ENCODE measurements at places on chromosomes 2 and 18.

- no peak for DNase-seq
Measured at GRCh38 chr2:75606761-75607399, 39.7 kb upstream of the MRPL19 start.

DNA sequence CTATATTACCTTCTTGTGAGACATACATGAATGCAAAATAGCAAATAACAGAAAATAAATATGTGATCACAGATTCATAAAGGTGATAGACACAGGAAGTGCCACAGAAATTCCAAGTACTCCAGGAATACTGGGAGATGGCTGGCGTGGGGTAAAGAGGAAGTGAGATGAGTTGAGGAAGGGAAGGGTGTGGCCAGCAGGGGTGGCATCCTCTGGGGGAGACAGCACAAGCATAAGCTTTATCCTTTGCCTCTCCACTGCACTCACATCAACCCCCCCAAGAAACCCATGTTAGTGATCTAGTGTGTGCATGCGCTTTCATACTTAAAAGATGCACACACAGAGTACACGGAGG is 94.8 kb upstream of the B3GNT7 start:
- no peak for DNase-seq

DNA sequence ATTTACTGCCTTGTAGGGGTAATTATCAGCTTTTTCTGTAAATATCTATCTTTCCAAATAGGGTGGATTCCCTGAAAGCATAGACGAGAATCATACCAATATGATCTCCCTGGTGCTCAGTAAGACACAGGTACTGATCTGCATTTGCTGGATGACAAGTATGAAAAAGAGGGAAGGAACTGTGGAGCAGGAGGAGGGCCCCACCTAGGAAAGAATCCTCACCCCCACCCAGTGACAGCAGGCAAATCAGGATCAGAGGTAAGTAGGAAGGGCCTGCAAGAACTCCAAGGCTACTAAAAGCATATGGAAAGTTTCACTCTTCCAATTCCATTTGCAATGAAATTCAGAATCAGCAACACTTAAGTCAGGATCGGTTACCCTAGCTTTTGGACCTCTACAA is 42.3 kb downstream of the METTL8 start:
- DNase-seq, result no peak

DNA sequence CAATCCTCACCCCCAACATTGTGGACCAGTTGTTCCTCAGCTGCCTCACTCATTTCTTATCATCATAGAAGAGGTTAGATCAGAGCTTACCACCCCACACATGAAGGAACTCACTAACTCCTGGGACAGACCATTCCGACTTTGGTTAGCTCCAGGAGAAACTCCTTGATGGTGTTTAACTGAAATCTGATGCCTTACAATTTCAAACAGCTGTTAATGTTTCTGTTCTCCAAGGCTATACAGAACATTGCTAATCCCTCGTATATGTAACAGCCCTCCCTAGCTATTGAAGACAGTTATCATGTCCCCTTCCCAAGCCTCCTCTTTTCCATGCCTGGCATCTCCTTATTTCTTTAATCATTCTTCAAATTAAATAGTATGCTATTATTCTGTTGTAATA is 14.8 kb downstream of the ERBB4 start:
- no peak for DNase-seq

DNA sequence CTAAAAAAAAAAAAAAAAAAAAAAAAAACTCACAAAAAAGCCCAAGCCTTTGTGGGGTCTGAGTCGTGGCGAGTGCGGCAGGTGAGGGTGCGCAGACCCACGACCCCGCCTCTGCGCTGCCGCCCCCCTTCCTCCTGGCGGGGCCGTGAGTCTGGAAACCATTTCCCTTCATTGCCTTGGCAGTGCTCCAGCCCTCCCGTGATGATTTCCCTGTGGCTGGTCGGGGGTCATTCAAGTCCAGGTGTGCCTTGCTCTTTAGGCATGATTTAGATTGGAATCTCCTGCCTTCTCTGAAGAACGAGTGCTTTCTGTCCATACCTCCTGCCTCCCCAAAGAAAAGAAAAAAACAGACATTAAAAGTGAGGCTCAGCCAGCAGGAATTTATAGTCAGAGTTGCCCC is 161.8 kb downstream of the FAM210A start:
- DNase-seq, result no peak

DNA sequence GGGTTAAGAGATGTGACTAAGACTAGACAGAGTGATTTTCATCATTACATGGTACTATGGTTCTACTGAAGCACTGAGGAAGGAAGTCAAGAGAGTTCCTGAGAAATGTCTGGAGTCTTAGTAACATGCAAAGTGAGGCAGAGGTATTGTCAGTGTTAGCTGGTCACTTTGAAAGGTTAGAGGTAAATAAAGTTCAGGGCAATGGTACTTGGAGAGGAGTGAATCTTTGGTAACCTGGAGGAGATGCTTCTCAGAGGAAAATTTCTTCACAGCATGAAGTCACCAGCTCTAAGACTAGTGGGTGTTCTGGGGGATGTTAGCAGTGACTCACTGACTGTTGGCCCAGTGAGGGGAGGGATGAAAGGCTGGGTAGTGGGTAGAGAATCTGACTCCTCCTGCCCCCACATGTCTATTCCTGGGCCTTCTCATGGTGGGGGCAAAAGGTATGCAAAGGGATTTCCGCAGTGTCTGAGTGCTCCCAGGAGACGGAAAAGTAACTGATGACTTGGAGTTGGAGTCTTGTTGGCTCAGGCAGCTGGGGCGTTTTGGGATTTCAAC is 23.3 kb upstream of the IL1RN start:
- no peak for DNase-seq

GRCh38 chr2:215697003-215697402 is 261.1 kb upstream of the FN1 start:
- no peak for DNase-seq

- DNase-seq, result no peak
Measured at GRCh38 chr2:119136872-119137271, 21.7 kb downstream of the C1QL2 start.

DNA sequence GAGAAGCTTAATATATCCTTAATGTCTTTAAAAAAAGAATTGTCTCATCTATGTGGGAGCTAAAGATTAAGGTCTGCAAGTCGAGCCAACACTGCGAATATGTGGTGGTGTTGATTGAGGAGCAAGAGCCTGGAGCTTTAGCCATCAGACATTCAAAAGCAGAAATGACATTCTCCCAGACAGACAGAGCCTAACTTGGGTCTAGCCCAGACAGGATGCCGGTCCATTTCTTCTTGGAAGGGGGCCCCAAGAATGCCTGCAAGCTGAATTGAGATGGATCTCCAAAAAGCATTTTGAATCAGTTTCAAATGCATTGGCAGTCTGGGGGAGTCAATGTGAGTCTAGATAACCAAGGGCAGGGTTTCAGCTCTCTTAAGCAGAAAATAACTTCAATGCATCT is 30.1 kb upstream of the EML4 start:
- no peak for DNase-seq

- DNase-seq, result no peak
Measured at GRCh38 chr2:1674276-1674675, 70.0 kb downstream of the PXDN start.

DNA sequence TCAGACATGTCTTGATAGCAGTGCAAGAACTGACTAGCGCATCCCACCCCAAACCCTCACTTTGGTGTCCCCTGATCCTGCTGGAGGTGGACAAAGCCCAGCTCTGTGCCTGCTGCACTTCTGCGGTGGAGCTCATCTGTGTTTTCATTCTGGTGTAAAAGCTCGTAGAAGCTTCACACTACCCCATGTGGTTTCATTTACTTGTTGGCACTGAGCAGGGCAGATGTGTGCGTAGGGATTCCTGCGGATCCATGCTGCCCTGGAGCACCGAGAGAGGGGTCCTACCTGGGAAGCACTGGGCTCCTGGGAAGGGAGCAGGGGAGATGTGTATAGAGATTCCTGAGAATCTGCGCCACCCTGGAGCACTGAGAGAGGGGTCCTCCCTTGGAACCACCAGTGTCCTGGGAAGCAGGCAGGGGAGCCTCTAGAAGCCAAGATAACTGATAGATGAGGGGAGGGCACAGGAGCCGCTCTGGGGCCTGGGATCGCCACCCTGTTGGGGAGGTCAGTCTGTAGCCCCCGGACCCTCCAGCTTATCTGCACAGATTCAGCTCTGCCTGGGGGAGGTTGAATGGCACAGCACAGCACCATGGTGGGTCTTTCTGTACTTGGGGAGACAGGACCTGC is 106.9 kb upstream of the OTOS start:
- no peak for DNase-seq

DNA sequence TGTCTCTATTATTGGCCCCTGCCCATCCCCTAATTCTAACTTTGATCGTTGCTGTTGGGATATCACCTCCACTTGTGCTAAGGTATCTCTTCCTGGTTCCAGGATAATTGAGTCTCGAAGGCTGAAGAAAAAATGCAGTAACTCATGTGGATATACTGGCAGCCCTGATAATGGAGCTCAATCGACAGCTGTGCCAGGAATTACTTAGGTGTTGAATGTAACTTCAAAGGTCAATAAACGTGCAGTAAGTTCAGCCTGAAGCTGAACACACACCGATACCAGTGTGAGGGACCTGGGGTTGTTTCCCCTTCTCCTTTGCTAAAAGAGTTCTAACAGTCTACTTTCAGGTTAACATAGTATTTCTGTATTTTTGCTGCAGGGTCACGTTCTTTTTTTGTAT is 11.9 kb upstream of the REG3G start:
- no peak for DNase-seq

- DNase-seq, result no peak
Measured at GRCh38 chr2:112530728-112531127, 11.5 kb upstream of the POLR1B start.

GRCh38 chr2:185278761-185279160 is 459.8 kb upstream of the FSIP2 start:
- no peak for DNase-seq

DNA sequence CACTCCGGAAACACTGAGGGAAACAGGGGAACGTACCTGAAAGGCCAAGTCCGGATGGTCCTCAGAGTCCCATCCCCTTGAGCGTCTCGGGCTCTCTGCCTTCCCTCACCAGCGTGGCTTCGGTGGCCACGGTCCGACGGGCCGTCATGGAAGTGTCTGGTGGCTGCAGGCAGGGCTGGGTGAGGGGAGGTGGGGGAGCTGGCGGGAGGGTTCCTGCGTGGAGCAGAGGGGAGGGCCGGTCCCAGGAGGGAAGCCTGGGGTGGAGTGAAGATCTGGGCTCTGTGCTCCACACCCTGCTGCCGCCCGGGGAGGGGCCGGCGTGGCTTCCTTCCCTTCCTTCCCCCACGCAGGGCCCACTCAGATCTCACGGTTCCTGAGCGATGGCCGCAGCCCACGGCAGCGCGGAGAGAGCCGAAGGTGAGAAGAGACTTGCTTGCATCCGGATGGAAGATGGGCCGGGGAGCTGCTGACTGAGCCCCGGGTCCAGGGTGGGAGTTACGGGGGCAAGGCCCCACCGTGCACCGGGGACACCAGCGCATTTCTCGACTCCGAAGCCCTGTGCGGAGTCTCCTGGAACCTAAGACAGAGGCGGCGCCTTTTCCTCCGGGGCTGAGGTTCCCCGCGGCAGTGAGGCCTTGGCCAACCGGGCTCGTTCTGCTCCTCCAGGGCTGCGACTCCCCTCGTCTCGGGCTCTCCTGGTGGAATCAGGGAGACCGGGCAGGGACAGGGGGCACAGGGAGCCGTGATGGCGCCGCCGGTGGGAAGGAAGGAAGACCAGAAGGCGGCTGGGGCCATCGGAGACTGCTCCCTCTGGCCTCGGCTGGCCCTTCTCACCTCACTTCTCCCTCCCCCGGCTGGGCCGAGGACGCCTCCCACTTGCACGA is 49.1 kb downstream of the KCNF1 start:
- DNase-seq, result no peak

DNA sequence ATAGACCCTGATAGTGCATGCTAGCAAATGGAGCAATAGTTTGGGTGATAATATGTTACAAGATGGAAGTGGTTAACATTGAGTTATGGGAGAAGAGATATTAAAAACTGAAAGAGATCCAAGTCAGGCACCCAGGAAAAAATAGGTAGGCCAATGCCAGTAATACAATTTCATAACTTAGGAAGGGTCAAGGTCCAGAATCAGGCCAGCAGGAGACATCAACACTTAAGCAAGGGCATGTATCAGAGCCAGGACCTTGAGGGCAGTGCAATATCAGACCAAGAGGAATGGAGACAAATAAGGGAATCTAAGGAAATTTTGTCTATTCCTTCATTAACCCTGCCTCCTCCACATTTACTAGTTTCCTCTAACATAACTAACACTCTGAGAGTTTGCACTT is 124.1 kb upstream of the NYAP2 start:
- no peak for DNase-seq

GRCh38 chr2:201433394-201433995 is 17.8 kb downstream of the TRAK2 start:
- no peak for DNase-seq

DNA sequence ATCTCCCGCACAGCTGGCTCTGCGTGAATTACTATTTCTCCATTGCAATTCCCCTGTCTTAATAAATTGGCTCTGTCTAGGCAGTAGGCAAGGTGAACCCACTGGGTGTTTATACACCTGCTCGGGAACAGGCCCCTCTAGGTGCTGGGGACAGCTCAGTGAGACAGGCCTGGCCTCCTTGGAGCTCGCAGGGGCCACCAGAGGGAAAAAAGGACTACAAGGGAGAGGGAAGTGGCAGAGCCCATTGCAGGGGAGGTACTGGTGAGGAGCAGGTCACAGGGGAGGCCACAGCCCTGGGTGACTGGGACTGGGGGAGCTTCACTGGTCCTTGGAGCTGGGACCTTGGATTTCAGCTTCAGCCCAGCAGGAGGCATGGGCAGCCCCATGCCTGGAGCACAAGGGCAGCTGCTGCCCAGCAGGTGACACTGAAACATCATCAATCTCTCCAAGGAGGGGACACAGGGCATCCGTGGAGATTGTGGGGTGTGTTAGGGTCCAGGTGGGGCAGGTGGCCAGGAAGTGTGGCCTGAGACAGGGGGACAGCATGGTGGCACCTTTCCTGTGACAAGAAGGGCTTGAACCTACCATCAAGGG is 31.2 kb downstream of the NGEF start:
- no peak for DNase-seq

GRCh38 chr18:35592298-35592697 is 10.8 kb downstream of the GALNT1 start:
- no peak for DNase-seq

- DNase-seq, result no peak
Measured at GRCh38 chr2:231676243-231676642, 32.1 kb upstream of the PTMA start.

DNA sequence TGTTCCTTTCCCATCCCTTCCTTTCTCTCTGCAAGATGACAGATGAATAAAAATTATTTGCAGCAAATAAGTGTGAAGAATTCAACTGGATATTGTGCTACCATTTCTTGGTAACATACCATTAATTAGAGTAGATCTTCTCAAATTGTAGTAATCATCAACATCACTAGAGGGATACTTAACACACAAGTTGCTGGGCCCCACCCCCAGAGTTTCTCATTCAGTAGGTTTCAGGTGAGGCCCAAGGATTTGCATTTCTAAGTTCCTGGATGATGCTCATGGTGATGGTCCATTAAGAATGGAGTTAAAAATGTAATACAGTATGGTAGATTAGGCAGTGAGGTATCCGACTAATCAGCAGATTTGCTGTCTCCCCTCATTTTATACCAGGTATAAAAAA is 594.0 kb downstream of the ERBB4 start:
- DNase-seq, result no peak

- DNase-seq, result no peak
Measured at GRCh38 chr18:50950626-50951025, 17.2 kb upstream of the ELAC1 start.

GRCh38 chr2:174614261-174614660 is 16.7 kb upstream of the WIPF1 start:
- DNase-seq, result no peak
